Inflammatory macrophage (primary cell): ENCODE measurements at places on chromosomes 5 and 9.

DNA sequence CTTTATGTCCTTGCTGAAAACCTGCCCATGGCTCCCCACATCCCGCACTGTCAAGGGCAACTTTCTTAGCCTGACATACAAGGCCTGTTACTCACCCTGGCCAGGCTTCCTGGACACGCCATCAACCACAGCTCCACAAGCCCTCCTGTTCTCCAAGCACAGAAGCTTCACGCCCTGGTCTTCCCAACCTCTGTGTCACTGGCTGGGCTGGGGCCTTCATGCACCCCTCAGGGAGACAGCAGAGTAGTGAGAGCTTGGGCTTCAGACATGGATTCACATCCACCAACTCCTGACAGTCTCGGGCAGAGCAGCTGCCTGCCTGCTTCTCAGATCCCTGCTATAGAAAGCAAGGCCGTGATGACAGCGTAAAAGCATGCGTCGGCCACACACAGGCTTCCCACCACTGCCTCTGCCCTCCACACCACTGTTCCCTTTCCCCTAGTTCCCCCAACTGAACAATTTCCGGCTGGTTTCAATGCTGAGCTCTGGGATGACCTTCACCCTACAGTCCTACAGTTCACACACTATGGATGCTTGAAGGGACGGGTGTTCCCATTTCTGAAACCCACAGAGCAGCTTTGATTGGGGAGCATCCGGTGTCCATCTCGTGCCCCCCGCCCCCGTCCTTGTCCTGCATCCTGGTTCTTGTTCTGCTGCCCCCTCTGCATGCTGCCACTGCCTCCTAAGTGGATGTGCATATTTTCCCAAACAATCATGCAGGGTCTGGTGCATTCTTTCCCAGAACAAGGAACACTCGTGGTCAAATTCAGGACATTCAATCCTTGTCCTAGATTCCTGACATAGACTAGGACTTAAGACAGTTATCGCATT is 33.4 kb upstream of the ADAMTS2 start:
- DNase-seq, result no peak

DNA sequence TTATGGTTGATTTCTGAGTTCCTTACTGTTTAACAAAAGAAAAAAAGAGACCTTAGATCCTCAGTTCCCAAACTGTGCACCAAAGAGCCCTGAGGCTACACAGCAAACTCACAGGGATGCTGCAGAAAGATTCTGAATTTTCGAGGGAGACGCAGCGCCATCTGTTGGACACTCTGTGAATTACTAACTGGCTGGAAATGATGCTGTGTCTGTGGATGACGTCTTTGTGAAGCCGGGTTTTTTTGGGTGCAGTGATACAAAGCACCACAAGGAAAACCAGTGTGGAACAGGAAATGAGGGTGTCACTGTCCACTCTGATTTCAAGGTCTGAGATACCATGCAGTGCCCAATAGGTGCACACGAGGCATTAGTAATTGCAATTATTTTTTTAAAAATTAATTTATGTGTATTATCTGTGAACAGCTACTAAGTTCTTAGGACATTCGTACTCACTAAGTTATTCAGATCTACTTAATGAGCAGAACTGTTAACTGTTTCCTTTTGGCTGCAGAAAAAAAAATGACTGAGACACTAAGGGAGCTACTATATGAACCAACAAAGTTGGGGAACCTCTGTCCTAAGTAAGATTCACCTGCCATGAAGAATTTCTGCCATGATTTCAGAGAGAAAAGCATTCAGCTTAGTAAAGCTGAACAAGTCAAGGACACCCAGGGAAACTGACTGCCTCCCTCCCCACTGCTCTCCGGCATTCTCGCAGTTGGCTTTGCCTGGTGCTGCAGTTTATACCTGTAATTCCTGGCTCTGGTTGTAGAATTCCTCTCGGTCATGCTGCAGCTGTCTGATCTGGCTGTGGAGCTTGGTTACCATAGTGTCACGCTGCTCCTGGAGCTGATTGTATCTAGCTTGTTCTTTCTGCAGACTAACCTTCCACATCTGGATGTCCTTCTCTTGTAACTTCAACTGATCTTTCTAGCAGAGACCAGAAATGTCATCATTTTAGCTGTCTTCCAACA is 23.4 kb downstream of the SPACA9 start:
- DNase-seq, result peak; percentile 88

- DNase-seq, result no peak
Observed at GRCh38 chr9:137272241-137273094, 5.1 kb upstream of the TOR4A start.

DNA sequence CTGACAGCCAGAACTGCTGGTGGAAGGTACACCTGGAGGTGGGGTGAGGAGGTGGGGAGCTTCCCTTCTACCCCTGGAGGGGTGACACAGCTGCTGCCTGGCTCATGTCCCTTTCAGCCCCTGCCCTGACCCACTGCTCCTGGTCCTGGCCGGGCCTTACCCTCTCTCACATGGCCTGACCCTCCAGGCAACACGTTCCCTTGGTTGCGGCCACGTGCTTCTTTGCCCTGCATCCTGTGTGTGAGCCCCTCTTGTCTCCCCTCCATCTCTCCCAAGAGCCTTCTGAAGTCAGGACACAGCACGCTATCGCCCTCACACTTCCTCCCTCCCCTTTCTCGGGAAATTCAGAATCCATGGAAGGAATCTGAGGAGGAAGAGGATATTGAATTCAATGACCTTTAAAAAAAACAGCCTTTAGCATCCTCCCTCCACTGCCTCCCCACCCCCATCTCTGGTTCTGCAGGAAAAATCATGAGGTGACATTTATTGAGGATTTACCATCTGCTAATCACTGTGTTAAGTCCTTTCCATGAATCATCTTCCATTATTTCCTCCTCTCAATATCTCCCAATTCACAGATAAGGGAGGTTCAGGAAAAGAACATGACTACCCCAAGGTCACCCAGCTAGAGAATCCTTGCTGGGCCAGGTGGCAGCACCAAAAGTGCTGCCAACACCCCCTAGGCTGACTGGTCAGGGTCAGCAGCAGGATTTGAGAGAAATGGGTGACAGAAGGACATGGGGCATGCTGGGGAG is 8.3 kb downstream of the AQP3 start:
- no peak for DNase-seq

DNA sequence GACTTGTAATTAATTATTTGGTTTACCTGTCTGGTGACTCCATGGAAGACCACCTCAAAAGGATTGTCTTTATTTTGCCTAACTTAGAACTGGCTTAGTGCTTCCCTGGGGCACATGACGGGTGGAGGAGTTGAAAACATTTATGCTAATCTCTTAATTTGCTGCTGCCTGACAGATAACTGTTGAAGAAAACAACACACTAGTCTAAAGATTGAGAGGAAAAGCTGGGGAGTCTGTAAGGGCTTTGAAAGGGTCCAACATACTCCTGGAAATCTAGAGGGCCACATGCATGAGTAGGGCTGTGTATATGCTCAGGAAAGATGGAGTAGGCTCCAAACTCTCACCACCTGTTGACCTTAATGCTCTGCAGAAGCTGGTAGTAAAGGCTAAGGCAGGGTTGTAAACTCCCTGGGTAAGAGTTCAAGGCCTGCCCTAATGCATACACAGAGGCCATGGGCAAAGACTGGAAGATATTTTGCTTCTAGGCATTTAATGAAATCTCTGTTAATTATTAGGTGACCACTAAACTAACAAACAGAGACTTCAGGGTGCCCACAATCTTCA is 40.7 kb downstream of the NR3C1 start:
- DNase-seq, result no peak

DNA sequence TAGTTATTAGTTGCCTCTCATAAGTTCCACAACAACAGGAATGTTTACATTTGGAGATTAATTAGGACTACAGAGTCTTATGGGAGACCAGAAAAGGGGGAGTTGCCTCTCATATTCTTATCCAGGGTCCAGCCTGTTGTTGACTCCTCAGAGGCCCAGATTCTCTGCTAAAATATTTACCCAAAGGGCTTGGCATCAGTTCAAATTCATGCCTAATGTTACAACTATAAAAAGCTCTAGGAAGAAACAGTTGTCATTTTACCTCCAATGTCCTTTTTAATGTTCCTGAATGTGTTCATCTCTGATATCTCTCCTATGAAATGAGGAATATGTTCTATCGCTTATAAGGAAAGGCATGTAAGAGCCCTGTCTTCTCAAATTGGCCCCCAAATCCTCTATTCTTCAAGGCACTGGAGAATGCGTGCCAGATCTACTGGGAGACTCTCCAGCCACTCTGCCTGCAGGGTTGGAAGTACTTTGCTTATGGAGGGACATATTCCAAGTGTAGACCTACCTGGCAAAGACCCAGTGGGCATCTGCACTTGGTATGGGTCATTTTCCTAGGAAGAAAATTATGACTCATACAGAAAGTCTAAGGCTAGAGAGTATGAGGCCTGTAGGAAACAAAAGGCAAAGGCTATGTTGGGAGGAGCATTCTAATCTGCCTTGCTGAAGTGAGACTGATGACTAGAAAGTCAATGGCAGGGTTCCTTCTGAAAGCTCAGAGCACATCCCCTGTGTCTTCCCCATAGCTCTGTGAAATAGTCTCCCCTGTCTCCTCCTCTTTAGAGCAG is 192.6 kb downstream of the ESM1 start:
- no peak for DNase-seq

GRCh38 chr9:76459694-76460635 is 983 bp downstream of the GCNT1 start:
- peak; percentile 38 for DNase-seq

- no peak for DNase-seq
Observed at GRCh38 chr5:1402611-1403255, 42.5 kb downstream of the SLC6A3 start.

GRCh38 chr9:19446361-19446861 is 37.6 kb downstream of the ACER2 start:
- DNase-seq, result no peak

DNA sequence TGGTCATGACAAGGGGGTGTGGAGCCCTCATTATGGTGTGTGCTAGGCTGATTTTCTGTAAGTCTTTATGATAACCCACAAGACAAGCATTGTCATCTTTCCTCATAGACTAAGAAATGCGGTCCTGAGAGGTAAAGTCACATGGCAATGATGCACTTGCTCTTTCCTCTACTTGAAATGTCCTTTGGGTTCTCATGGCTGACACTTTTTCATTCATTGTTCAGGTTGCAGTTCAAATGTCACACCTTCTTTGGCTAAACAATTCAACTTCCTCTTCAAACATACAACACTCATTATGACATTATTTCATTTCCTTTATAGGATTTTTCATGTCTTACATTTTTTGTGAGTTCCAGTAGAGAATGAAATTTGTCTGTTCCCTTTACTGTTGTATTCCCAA is 323.6 kb upstream of the PRR16 start:
- peak; percentile 26 for DNase-seq

DNA sequence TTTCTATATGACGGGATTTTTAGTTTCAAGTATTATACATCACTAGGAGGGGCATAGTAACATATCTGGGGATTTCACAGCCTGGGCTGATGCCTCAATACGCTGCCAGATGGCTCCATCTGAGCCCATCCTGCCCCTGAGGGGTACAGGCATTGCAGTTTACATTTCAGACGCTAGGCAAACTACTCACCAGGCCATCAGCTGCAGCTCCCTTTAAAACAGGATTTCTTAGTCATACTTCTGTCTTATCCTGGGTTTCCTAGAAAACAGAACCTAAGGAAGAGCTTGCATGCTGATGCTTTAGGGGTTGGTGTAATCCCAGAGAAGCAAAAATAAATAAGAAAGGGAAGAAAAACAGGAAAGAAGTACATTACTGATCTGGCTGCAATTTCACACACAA is 372.8 kb upstream of the PIK3R1 start:
- no peak for DNase-seq

- no peak for DNase-seq
Observed at GRCh38 chr5:50463726-50464125, 22.6 kb upstream of the EMB start.

DNA sequence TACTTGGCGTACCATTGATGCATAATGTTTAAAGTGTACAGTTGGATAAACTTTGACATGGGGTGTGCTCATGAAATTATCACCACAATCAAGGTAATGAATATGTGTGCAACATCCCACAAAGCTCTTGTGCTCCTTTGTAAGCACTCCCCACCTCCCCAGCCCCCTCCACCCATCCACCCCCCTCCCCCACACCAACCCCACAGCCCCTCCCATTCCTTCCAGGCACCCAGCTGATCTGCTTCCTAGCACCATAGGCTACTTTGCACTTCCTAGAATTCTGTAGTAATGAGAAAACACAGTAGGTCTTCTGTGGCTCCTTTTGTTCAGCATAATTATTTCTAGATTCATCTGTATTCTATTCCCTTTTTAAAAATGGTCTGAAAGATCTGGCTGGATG is 24.5 kb downstream of the FGD3 start:
- DNase-seq, result no peak

- DNase-seq, result peak; percentile 71
Observed at GRCh38 chr9:133742849-133743444, 4.8 kb upstream of the SARDH start.

DNA sequence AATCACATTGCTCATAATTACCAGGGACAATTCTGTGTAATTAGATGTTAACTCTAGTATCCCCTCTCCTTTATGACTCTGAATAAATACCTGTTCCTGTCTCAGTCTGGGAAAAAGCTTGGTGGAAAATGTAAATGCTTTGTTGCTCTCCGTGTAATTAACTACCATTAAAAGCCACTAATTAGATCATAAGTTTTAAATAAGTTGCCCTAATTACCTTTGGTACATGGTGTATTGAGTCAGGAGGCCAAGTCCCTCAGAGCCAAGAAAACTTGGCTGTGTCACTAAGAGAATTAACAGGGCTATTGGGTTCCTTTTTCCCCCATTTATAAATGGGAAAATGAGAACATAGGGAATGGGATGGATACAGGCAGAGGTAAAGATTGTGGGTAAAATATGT is 617.6 kb downstream of the TLR4 start:
- DNase-seq, result no peak

DNA sequence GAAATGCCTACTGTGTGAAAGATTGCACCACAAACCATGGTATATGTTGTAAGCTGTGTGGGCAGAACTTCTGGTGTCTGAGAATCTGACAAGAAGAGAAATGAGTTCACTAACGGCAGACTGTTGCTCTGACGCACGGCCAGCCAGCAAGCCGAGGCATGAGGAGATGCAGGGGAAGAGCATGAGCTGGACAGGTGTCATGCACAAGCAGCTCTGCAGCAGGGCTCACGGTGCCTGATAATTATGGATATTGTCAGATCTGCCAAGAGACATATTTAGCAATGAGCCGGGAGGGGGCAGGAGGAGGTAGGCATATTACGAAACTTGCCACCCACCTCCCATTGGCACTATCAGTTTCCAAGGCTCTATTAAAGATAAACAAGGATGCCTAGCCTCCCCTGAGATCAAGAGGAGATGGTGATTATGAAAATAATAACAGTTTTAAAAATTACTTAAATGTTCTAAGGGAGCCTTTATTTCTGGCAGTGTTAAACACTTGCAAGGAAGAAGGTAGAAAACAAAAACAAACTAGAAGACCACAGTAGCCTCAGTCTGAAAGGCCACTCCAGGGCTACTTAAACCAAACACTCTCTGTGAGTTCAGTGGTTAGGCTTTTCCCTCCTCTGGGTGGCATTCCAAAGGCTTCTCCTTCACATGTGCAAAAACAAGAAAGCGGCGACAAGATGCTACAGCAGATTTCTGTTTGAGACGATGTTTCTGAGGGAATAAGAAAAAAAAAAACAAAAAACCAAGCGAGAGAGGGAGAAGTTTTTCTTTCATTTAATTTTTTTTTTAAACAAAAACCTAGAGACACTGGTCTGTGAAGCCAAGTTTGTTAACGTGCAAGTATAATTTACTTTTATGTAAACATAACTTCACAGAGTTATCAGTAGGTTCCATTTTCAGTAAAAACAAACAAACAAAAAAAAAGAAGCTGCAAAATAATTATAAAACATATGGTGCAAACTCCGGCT is 339.5 kb downstream of the BNC2 start:
- peak; percentile 12 for DNase-seq

- DNase-seq, result no peak
Observed at GRCh38 chr9:133584167-133584558, 25.0 kb downstream of the FAM163B start.

- peak; percentile 24 for DNase-seq
Observed at GRCh38 chr5:163489055-163489744, 16.2 kb upstream of the MAT2B start.
